Right hindlimb (tissue), 1 donor: ENCODE measurements at places on chromosomes 6 and 20.

- no peak for DNase-seq
Observed at GRCh38 chr20:33740189-33740588, 8.4 kb downstream of the ZNF341 start.

- DNase-seq, result peak; percentile 77
Observed at GRCh38 chr20:34824806-34825529, 483 bp downstream of the NCOA6 start.

- no peak for DNase-seq
Observed at GRCh38 chr6:83883240-83883639, 23.8 kb downstream of the CYB5R4 start.

GRCh38 chr6:104885518-104886043 lies 25.9 kb upstream of the HACE1 start:
- DNase-seq, result no peak

GRCh38 chr6:7588506-7588905 lies 1.5 kb upstream of the SNRNP48 start:
- DNase-seq, result no peak

DNA sequence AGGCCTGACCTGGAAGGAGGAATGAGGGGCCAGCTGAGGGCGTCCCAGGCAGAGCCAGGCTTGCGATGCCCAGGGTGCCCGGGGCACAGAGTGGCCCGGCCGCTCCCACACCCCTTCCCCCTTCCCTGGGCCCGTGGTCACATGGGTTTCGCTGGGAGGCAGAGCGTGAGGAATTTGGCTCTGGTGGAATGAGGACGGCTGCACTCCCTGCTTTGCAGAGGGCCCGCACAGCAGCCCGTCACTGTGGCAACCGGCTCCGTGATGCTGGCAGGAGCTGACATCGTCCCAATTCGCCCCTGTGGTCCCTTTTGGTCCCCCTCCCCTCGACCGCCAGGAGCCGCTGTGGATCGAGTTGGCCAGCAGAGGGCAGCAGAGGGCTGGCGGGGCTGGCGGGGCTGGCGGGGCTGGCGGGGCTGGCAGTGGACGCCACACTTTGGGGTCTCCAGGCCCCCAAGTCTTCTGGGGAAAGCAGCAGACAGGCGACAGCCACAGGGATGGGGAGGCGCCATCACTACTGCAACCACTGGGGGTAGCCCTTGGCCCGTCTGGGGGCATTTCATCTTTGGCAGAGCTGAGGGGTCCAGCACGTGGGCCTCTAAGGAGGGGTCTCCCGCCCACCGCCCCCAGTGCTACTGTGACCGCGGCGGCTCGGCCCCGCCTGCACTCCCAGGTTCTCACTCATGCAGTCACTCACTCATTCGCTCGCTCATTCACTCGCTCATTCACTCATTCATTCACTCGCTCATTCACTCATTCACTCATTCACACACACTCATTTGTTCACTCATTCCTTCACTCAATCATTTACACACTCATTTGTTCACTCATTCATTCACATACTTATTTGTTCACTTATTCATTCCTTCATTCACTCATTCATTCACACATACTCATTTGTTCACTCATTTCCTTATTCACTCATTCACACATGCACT lies 49.7 kb upstream of the BHLHE23 start:
- peak; percentile 48 for DNase-seq

DNA sequence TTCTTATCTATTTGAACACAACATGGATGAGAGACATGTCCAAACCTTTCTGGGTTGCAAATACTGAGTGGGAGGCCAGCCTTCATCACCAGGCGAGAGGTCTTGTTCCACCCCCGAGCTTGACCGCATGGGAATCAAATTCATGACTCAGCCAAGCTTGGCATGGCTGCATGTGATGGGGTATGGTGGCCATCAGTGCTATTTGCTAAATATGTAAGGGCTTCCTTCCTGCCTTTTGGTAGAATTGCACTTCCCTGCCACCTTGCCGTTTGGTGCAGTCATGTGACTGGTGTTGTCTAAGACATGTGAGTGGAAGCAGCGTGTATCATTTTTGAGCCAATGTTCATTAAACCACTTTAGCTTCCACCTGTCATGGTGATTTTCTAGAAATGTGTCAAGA lies 508.9 kb upstream of the SULF2 start:
- no peak for DNase-seq

- no peak for DNase-seq
Observed at GRCh38 chr20:44480097-44480496, 4.4 kb downstream of the TTPAL start.

DNA sequence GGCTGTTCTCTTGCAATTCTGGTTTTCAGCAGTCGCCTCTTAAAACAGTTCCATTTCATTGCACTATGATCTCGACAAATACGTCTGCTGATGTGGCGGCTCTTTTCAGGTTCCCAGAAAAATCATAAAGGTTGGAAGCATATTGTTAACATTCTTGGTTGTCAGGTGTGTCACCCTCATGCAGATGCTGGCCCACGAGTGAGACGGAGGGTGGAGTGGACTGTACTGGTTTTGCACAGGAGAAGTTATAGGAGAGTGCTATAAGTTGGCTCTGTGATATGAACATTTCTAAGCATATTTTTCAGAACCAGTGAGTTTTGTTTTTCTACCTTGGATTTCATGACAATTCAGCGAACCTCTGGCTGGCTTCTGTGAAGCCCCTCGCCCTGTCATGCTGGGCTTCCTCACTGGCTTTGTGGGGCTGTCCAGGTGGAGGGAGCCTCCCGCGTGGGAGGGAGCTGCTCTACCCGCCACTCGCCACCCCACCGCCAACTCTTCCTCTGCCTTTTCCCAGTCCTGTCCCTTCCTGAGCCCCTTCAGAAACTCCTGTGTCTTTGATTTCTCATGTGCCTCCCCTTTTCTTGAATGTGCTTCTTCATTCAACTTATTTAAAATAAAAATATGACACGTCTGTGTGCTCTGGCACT lies 10.6 kb downstream of the IRF4 start:
- no peak for DNase-seq

DNA sequence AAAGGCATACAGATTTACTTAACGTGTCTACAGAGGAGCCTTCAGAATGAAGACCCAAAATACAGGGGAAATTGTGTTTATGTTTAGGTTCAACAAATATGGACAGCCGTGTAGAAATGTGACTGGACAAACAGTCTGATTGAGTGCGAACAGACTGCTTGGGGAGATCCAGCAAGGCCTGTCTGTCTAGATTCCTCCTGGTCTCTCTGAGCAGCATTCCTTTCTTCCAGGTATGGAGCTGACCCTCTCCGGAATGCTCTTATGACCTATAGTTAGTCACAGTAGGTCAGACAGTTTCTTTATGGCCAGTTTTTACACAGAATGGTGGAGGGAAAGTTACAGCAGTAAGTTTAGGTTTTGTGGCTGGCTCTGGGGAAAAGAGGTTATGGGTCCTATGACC lies 9.0 kb downstream of the RIN2 start:
- DNase-seq, result no peak

DNA sequence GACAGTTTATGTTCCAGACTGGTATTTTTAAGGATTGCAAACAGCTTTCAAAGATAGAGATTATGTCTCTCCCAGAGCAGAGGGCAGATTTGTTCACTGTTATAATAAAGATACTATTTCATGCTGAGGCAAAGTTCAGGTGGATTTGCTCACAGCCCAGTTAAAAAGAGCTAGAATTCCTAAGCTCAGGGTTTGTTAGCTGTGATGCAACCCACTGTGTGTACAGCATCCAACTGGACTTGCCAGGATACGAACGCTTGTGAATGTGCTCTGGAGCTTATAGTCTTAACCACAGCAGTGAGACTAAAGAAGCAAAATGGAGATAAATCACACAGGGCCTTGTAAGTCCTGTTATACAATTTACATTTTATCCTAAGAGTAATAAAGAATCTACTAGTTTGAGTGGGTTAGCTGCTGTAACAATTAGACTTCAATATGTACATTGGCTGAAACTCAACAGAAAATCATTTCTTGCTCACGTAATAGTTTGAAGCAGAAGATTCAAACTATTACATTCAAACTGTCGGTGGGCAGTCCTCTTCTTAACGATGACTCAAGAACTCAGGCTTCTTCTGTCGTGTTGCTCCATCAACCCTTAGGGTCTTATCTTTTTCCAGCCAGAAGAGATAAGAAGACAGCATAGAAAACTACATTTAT lies 204.0 kb upstream of the PLN start:
- no peak for DNase-seq

GRCh38 chr6:16985513-16986284 lies 116.2 kb upstream of the STMND1 start:
- no peak for DNase-seq

DNA sequence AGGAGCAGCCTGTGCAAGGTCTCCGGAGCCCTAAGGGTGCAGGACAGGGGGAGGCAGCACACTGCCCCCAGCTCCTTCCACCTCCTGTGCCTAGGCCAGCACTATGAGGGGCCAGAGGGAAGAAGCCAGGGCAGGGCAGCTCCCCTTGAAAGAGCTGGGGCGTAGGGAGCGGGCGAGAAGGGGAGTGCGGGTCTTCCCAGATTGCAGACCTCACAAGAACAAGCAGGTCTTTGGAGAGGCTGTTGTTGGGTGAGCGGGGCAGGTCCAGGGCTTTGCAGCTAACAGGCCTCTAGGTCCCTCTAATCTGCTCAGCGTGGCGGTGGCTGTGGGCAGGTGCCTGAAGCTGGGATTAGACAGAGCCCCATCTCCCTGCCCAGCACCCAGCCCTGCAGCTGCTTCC lies 22.4 kb upstream of the CST1 start:
- no peak for DNase-seq

GRCh38 chr6:36387440-36388303 lies at the start of gene ETV7:
Gene ETV7, minus strand, starts transcription at chr6:36387669. Its CDS starts 128 bp downstream, at chr6:36387541.
- peak; percentile 42 for DNase-seq

DNA sequence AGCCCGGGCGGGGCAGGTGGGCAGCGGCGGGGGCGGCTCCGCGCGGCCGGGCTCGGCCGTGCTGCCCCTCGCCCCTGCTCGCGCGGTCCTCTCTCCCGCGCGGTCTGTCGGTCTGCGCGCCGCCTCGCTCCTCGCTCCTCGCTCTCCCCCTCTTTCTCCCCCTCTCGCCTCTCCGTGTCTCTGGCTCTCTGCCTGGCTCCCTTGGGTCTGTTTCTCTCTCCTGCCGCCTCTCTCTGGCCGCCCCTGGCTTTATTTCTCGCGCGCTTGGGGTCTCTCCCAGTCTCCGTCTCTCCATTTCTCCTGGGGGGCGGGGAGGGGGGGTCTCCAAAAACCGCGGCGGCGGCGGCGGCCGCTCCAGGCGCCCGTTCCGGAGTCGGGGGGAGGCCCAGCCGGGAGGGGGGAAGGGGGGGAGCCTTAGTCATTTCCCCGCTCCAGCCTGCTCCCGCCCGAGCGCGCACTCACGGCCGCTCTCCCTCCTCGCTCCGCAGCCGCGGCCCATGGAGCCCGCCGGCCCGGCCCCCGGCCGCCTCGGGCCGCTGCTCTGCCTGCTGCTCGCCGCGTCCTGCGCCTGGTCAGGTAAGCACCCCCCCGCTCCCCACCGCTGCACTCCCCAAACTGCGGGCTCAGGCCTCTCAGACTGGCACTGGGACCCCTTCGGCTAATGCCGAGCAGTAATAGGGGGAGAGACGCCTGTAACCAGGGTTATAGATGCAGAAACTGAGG lies at the start of gene SIRPA:
Gene SIRPA, plus strand, starts transcription at position 457 of the 723 bp plus-strand sequence. Its CDS starts 41 bp downstream, at position 498.
- DNase-seq, result peak; percentile 87

DNA sequence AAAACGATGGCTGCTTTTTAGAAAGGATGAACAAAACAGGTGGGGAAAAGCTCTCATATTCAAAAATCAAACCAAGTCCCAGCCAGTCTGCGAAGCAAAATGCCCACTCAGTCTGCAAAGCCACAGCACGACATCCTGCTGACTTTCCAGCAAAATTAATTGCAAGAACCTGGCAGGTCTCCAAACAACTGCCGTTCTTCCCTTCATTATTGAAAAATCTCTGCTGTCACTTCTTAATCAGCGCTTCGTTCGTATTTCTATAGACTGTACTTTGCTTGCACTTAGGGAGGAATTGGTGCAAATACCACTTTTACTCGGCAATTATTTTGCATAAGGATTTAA lies 222.4 kb downstream of the CBLN4 start:
- no peak for DNase-seq

- no peak for DNase-seq
Observed at GRCh38 chr20:11553603-11554002, 364.1 kb upstream of the BTBD3 start.

DNA sequence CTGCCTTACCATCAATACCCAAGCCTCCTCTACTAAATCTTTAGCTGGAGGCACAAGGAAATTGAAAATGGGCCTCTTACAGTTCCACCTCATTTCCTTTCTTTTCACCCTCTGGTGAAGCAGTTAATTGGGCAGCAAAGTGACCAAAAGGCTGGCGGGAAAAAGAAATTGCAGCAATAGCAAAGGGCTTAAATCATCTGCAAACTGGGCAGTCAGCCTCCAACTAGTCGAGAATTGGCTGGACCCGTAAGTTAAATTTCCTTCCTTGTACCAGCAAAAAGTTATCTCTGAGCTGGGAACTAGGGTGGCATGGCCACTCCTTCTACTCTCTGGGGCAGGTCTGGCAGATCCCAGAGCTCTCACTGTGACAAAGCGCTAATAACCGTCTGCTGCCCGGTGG lies 33.5 kb downstream of the GHRH start:
- no peak for DNase-seq

- no peak for DNase-seq
Observed at GRCh38 chr20:8948442-8949020, 120.4 kb upstream of the PLCB4 start.

GRCh38 chr20:53555081-53555480 lies 38.6 kb downstream of the ZNF217 start:
- no peak for DNase-seq

GRCh38 chr20:25579081-25579770 lies 6.1 kb downstream of the NINL start:
- DNase-seq, result no peak

- no peak for DNase-seq
Observed at GRCh38 chr20:46590443-46590842, 40.0 kb upstream of the OCSTAMP start.

DNA sequence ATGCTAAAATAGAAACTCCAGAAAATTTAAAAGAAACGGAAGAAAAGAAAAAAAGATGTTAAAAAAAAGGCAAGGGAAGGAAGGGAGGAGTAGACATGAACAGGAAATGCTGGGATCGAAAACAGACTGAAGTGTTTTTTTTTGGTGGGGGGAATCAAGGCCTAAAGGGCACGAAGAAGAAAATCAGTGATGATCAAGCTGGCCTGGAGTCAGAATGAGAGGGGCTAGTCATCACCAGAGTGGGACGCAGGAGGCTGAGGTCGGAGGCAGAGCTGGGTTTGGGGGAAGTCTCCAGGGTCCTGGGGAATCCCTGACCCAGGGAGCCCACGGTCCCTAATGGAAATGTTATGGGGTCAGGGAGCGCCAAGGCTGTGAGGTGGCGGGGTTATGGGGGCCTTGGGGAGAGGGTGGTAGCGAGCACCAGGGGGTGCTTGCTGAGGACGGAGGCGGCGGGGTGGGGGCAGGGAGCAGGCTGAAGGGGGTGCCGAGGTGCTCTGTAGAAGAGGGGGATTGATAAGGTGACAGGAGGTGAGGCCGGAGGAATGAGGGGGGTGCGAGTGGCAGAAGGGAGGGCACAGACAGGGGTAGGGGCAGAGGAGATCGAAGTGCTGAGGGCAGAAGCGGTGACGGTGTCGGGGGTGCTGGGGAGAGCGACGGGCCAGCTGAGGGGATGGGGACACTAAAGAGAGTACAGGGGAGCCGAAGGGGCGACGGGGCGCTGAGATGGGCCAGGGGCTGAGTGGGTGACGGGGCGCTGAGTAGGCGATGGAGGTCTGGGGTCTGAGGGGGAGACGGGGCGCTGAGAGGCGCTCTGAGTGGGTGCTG lies 684 bp downstream of the ZNFX1 start:
- peak; percentile 44 for DNase-seq

GRCh38 chr6:134719911-134720310 lies 230.0 kb downstream of the ALDH8A1 start:
- DNase-seq, result no peak
